ENCODE measurements at places on chromosomes 12 and 14. TPM values are rescaled to one million over a fixed set of nuclear protein-coding genes. Genes with fewer than 3 reads are reported as not detected.
A peak's percentile ranks its signal among the peaks of the same experiment; 100 is the strongest.

DNA sequence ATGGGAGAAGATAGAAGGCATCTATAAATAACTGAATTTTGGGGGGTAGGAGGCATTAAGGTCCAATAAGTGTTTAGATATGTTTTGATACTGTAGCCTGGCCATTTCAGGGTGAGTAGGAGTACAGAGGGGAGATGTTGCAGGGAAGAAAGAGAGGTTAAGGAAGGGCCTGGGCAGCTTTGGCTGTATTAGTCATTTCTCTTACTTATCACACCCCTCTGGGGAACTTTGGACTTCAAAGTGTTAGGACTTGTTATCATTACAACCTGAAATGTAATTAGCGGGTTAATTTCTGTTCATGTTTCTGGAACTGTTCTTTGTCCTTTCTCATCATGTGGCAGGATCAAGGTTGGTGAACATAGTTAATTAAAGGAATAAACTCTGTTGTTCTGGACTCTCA is 40.3 kb downstream of the SUSD6 start:
- DNase-seq, result no peak

DNA sequence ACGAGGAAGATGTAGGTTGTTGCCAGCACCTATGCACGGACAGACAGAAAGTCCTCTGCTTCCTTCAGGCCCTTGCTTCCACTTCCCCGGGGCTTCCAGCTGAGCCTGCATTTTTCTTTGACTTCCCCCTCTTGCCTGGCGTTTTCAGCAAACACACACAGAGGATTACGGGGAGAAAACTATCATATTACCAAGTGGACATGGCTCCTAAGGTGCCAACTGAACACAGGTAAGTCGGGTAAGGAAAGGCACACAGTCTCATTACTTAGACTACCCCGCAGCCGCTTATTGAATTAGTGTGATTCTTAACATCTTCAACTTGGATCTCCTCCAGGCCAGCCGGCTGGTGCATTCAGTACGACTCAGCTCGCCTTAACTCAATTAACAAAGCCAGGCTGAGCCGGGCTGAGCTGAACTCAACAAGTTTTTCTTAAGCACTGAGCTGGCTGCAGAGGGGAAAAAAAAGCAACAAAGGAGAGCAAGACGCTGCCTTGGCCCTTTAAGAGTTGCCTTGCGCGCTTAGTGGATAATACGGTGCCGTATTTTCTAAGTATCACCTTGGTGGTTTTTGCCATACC is 19.2 kb upstream of the MAP1LC3B2 start:
- no peak for DNase-seq

- no peak for DNase-seq
Observed at GRCh38 chr12:86723326-86723725, 467.1 kb upstream of the MGAT4C start.

- DNase-seq, result no peak
Observed at GRCh38 chr12:16225692-16226091, 51.8 kb downstream of the SLC15A5 start.

DNA sequence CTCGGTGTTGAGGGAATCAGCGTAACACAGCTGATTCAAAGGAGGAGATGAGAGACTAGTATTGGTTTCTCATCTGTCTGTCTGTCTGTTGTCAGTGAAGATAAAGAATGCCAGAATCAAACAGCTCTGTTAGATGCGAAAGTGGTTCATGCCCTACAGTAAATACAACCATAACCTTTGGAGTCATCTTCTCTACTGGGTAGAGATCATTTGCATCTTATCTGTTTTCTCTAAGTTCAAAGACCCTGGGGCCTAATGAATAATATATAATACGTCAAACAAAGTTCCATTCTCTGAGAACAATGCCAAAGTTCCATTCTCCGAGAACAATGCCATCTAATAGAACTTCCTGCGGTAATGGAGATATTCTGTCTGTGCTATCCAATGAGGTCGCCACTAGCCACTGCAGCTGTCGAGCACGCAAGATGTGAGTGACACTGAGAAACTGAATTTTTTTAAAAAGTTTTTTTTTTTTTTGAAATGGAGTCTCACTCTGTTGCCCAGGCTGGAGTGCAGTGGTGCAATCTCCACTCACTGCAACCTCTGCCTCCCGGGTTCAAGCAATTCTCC is 6.6 kb downstream of the IL31 start:
- no peak for DNase-seq

RHOJ gene
- 12.1 TPM for total RNA-seq

GRCh38 chr12:121239351-121240061 is 29.6 kb downstream of the P2RX4 start:
- DNase-seq, result no peak

GRCh38 chr12:2058837-2059236 is 6.0 kb downstream of the CACNA1C start:
- no peak for DNase-seq

DNA sequence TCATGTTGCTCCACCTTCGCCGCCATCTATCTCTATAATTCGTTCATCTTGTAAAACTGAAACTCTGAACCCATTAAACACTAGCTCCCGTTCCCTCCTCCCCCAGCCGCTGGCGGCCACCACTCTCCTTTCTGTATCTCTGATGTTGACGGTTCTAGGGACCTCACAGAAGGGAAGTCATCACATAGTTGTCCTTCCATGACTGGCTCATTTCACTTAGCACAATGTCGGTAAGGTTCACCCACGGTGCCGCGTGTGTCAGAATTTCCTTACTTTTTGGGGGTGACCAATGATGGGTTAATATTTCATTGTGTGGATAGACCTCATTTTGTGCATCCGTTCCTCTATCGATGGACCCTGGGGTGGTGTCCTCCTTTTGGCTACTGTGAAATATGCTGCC is 2.0 kb upstream of the CACNA2D4 start:
- DNase-seq, result no peak

DNA sequence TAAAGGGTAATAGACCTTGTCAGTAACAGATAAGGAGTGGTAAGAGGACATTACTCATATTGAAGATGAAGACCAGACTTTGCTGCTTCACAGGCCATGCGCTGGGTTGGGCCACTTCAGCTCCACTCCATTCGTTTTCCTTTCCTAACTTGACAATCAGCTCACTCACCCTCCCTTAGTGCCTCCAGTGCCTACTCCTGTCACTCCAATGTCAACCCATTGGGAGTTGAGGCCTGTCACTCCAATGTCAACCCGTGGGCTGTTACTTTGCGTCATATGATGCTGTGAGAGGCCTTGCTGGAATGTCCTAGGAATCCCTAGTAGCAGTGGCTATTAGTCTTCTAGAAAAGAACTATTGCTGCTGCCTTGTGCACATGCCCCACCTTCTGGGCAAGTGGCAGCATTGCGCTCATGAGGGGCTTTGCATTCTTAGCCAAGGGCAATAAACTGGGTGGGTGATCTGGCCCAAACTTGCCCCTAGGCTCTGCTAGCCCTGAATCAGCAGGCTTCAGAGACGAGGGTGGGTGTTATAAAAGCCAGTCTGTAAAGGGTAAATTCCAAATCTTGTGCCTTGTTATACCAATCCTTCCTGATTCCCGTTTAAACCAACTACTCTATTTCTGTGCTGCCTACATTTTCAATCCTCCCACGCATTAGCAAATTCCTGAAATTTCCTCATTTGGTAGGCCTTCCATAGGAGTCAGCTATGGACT is 36.1 kb downstream of the BAZ2A start:
- DNase-seq, result no peak

GRCh38 chr14:74299061-74299545 is 3.6 kb downstream of the ABCD4 start:
- no peak for DNase-seq

ZC2HC1C gene
- total RNA-seq, result 6.9 TPM

GRCh38 chr12:102022286-102022685 is 39.5 kb downstream of the WASHC3 start:
- DNase-seq, result no peak

GRCh38 chr14:103578401-103579075 is 15.8 kb downstream of the COA8 start:
- DNase-seq, result no peak

GRCh38 chr14:68811171-68811570 is 18.3 kb upstream of the ZFP36L1 start:
- DNase-seq, result no peak

DNA sequence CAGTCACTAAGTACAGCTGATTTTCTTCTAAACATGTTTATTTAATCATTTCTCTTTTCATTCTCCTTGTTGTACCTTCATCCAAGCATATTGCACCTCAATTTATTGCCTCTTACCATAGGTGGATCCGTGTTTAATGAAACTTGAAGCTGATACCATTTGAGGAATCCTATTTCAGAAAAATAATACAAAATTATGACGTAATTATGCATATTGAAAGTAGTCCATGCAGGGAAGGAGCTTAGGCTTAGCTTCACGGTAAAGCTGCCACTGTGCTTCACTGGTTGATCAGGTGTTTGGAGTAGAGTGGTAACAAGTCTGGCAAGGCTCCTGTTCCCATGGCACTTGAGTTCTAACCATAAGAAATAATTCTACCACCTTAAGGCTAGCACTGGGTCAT is 61.0 kb upstream of the CLEC14A start:
- DNase-seq, result no peak

DNA sequence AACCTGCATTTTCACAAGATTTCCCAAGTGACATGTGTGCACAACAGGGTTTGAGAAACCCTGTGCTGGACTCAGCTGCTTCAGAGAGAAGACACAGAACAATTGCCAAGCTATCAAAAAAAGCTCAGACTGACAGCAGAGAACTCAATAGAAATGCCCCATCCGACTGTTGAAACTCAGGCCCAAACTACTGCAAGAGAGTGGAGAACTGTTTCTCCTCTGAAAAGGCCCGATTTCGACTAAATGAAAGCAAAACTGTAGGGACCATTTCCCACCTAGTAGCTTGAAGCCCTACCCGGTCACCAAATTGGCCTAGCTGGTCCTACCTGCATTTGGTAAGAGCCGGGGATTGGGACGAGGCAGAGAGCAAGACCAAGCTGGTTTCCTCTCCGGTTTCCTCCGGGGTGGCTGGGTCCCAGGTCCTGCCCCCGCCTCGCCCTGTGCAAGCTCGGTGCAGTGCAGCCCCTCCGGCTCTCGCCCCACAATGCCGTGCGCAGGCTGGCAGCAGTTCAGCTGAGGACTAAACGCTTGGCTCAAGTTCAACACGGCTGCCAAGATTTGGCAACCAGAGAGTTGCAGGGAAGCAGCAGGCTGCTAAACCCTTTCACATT is 1180.6 kb downstream of the VRK1 start:
- no peak for DNase-seq

STAT6 gene
- total RNA-seq, result 111 TPM

DNA sequence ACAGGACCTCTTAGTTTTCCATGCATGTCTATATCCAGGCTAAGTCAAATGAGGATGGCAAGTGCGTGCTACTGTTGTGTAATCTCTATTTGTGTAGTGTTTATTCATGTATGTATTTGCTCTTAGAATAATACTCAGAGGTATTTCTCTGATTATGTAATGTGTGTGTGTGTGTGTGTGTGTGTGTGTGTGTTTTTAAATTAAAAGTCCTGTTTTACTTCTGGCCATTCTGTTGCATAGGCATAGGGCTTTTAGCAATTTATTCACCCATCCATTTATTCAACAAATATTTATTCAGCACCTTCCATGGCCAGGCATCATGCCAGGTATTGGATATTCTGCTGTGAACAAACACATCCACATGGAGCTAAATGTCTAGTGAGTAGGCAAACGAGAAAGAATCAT is 63.5 kb downstream of the PELI2 start:
- DNase-seq, result no peak

NPFF gene
- total RNA-seq, result not detected

DNA sequence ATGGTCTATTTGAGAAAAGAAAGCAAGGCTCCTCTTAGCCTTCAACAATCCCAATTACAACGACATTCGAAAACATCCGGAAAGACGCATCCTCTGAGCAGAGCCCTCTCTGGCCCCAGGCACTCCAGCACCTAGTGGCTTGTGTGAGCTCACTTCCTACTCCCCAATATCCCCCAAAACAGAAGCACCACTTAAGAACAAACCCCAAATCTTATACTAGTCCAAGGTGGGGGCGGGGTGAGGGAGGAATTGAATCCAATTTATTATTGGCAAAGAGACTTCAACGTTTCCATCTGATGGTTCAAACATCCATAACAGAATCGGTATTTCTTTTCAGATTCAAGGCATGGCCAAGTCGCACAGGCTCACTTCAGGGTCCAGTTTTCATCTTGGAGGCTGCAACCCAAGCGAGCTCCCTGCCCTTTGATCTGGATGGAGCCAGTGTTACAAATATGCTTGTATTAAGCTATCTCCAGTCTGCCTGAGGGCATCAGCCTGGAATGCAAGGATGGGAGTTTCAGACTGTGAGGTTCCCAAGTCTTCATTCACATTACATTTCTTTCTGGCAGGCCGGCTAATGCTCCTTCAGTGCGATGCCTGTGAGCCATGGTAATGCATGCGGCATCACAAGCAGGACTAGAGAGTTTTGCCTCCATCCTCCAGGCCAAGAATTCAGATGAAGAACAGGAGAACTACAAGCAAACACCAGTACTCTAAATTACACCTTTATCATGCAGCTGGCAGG is 132.5 kb upstream of the FOXN3 start:
- peak; percentile 64 for DNase-seq
